Activated naive CD4-positive, alpha-beta T cell treated with anti-CD3 and anti-CD28 coated beads for 36 hours (primary cell): ENCODE measurements at places on chromosomes 2 and 18. TPM values are rescaled to one million over a fixed set of nuclear protein-coding genes. Genes with fewer than 3 reads are reported as not detected.

DNA sequence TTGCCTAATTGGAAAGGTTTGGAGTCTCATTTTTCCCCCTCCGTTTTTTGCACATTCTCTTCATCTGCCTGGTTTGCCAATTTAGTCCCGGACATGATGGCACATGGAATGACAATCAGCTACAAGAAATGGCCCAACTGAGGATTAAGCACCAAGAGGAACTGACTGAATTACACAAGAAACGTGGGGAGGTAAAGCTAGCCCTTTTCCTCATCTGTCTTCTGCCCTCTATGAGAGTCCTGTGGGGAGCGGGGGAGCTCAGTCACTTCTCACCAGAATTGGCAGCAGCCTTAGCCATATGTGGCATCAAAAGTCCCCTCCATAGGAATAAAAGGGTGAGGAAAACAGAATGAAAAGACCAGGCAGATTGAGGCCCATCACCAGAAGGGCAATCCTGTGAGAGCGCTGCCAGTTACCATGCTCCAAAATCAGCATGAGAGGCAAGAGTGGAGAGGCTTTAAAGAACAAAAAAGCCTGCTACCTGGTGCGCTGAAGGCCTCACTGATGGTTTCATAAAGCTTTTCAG lies 11.6 kb downstream of the ATG16L1 start:
- peaks cover 41% of the 10 kb centered on the region for H3K4me1 ChIP-seq
- no peak overlapping the region for H3K27ac ChIP-seq
- DNase-seq, result no peak
- no peaks in the 10 kb centered on the region for H3K27me3 ChIP-seq
- H3K4me3 ChIP-seq, result no peak overlapping the region

DNA sequence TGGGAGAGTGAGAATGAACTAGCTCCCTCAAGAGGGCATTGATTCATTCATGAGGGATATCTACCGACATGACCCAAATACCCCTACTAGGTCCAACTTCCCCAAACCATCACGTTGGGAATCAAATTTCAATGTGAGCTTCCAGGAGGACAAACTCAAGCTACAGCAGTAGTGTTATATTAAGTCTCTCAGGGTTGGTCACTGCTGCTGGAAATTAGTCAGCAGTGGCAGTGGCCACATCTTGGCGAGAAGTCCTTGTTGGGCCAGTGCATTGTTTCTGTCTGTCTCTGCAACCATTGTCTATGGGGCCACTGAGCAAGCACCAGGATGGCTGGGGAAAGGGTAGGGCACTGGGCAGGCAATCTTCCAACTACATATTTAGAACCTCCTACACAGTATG lies 47.5 kb downstream of the THUMPD2 start:
- H3K27ac ChIP-seq, result no peak overlapping the region
- no peak for DNase-seq
- peaks cover 32% of the 10 kb centered on the region for H3K36me3 ChIP-seq
- H3K27me3 ChIP-seq, result no peaks in the 10 kb centered on the region

DNA sequence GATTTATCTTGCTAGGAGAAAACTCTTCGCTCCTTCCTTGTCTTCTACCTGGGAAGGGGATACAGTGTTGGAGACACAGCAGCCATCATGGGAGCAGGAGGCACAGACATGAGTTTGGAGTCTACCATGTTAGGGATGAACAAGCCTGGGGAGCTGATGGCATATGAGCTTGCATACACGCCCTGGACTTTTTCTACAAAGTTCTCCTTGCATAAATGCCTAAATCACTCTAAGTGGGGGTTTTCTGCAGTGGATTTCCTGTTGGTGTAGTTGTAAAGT lies 3.6 kb upstream of the HS1BP3 start:
- no peak for DNase-seq
- H3K4me3 ChIP-seq, result no peak overlapping the region
- no peak overlapping the region for H3K27ac ChIP-seq

DNA sequence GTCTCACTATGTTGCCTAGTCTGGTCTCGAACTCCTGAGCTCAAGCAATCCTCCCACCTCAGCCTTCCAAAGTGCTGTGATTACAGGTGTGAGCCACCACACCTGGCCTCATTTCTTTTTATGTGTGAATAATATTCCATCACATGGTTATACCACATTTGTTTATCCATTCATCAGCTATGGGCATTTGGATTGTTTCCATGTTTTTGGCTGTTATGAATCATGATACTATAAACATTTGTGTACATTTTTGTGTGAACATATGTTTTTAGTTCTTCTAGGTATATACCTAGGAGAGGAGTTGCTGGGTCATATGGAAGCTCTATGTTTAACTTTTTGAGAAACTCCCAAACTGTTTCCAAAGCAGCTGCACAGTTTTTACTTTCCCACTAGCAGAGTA lies 24.4 kb downstream of the PKP4 start:
- no peaks in the 10 kb centered on the region for H3K27me3 ChIP-seq
- no peak overlapping the region for H3K27ac ChIP-seq
- peaks cover 23% of the 10 kb centered on the region for H3K4me1 ChIP-seq
- H3K36me3 ChIP-seq, result peaks cover 2% of the 10 kb centered on the region
- H3K4me3 ChIP-seq, result no peak overlapping the region
- no peak for DNase-seq

DNA sequence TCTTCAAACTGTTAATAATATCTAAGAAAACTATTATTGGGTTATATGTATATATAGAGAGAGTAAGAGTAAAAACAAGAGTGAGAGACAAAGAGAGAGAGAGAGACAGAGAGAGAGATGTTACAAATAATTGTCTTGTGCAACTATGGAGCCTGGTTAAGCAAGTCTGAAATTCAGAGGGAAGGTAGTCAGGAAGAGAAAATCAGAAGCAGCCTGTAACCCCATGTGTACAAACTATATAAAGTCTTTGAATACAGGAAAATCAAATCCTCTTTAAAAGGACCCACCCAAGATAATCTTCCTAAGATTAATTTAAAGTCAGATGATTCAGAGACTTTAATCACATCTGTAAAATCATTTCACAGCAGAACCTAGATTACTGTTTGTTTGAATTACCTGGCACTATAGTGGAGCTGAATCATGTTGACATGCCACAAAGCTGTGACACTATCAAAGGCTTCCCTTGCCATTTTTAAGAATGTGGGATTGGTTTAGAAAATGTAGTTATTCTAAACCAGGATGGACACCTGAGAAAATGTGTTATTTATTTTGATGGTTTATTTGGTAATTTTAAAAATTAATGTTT lies 301.7 kb upstream of the FSIP2 start:
- no peaks in the 10 kb centered on the region for H3K27me3 ChIP-seq
- no peak overlapping the region for H3K4me3 ChIP-seq
- no peak for DNase-seq
- H3K36me3 ChIP-seq, result no peaks in the 10 kb centered on the region

GRCh38 chr2:28492282-28492681 lies 3.6 kb upstream of the PLB1 start:
- peaks cover 6% of the 10 kb centered on the region for H3K27me3 ChIP-seq
- no peak for DNase-seq
- no peak overlapping the region for H3K4me3 ChIP-seq
- H3K36me3 ChIP-seq, result no peaks in the 10 kb centered on the region

- DNase-seq, result no peak
- no peaks in the 10 kb centered on the region for H3K27me3 ChIP-seq
- H3K4me3 ChIP-seq, result no peak overlapping the region
- peaks cover 5% of the 10 kb centered on the region for H3K36me3 ChIP-seq
- H3K4me1 ChIP-seq, result no peaks in the 10 kb centered on the region
Measured at GRCh38 chr2:24771764-24772586, 21.2 kb downstream of the PTRHD1 start.

- no peak for DNase-seq
- H3K27me3 ChIP-seq, result no peaks in the 10 kb centered on the region
- no peaks in the 10 kb centered on the region for H3K4me1 ChIP-seq
- no peak overlapping the region for H3K4me3 ChIP-seq
Measured at GRCh38 chr2:72994991-72995380, 76.5 kb downstream of the SFXN5 start.

DNA sequence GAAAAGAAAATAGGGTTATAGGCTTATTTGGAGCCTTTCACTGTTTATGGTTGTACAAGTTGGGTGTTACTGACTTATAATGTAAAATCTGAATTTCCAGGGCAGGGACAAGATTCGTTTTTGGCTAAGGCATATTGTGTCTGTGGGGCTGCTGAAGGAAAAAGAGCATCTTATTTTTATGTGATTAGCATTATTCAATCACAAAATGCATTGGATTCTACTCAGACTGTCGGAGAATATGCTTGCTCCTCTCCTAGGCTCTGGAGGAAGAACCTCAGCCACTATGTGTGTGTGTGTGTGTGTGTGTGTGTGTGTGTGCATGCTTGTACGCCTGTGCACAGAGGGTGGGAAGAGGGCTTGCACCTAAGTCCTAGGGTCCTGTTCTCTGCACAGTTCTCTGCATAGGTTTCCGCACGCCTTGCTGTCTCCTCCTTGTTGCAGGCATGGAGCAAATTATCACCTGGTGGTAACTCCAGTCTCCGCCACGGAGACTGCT lies 44.3 kb downstream of the AGAP1 start:
- no peak overlapping the region for H3K27ac ChIP-seq
- H3K4me1 ChIP-seq, result no peaks in the 10 kb centered on the region
- H3K36me3 ChIP-seq, result no peaks in the 10 kb centered on the region
- H3K4me3 ChIP-seq, result no peak overlapping the region

GRCh38 chr2:168482269-168482668 lies 26.2 kb downstream of the CERS6 start:
- no peaks in the 10 kb centered on the region for H3K27me3 ChIP-seq
- no peak overlapping the region for H3K4me3 ChIP-seq
- peaks cover 47% of the 10 kb centered on the region for H3K4me1 ChIP-seq

- peaks cover 2% of the 10 kb centered on the region for H3K36me3 ChIP-seq
- H3K27me3 ChIP-seq, result no peaks in the 10 kb centered on the region
- no peak overlapping the region for H3K4me3 ChIP-seq
- no peak overlapping the region for H3K27ac ChIP-seq
- no peak for DNase-seq
- no peaks in the 10 kb centered on the region for H3K4me1 ChIP-seq
Measured at GRCh38 chr2:202847693-202848524, 23.7 kb downstream of the ICA1L start.

DNA sequence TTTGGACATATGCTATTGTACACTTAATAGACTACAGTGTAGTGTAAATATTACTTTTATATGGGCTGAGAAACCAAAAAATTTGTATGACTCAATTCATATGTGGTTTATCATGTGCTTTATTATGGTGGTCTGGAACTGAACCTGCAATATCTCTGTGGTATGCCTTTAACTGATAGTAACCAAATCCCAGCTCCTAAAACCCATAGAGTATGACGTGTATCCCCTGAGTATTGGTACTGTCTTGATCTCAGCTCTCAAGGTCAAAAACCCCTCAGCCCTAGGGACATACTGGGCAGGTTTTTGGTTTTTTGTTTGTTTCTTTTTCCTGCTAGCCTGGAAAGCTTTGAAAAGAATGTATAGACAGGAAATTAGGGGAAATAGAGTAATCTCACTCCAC lies 42.2 kb upstream of the ARHGAP15 start:
- peaks cover 27% of the 10 kb centered on the region for H3K4me1 ChIP-seq
- no peaks in the 10 kb centered on the region for H3K27me3 ChIP-seq

- no peak overlapping the region for H3K4me3 ChIP-seq
- H3K36me3 ChIP-seq, result no peaks in the 10 kb centered on the region
Measured at GRCh38 chr18:24991141-24992060, 360.6 kb downstream of the ZNF521 start.

GRCh38 chr18:23317975-23318675 lies 135.0 kb upstream of the RIOK3 start:
- H3K4me3 ChIP-seq, result no peak overlapping the region
- no peak for DNase-seq
- no peak overlapping the region for H3K27ac ChIP-seq
- peaks cover 2% of the 10 kb centered on the region for H3K36me3 ChIP-seq
- H3K27me3 ChIP-seq, result no peaks in the 10 kb centered on the region

DNA sequence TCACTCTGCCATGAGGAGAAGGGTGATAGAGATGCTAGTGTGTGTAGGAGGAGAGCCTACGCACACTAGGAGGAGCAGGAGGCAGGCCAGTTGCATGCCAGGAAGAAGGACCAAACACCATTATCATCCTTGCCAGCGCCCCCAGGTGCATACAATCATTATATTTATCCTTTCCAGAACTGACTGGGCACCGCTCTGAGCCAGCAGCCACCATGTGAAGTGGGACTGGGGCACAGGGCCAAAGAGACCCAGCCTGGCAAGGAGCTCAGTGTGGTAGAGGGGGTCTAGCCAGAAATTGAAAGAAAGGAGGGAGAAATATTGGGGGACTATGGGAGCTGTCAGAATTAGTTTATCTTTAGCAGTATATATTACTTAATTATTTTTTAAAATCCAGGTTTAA lies 8.3 kb upstream of the GPR148 start:
- no peaks in the 10 kb centered on the region for H3K4me1 ChIP-seq
- H3K4me3 ChIP-seq, result no peak overlapping the region
- H3K36me3 ChIP-seq, result no peaks in the 10 kb centered on the region
- peaks cover 2% of the 10 kb centered on the region for H3K27me3 ChIP-seq

- no peak overlapping the region for H3K4me3 ChIP-seq
- H3K27me3 ChIP-seq, result no peaks in the 10 kb centered on the region
- no peaks in the 10 kb centered on the region for H3K36me3 ChIP-seq
- no peaks in the 10 kb centered on the region for H3K4me1 ChIP-seq
- no peak for DNase-seq
- no peak overlapping the region for H3K27ac ChIP-seq
Measured at GRCh38 chr18:56302156-56302555, 336.2 kb downstream of the TXNL1 start.

DNA sequence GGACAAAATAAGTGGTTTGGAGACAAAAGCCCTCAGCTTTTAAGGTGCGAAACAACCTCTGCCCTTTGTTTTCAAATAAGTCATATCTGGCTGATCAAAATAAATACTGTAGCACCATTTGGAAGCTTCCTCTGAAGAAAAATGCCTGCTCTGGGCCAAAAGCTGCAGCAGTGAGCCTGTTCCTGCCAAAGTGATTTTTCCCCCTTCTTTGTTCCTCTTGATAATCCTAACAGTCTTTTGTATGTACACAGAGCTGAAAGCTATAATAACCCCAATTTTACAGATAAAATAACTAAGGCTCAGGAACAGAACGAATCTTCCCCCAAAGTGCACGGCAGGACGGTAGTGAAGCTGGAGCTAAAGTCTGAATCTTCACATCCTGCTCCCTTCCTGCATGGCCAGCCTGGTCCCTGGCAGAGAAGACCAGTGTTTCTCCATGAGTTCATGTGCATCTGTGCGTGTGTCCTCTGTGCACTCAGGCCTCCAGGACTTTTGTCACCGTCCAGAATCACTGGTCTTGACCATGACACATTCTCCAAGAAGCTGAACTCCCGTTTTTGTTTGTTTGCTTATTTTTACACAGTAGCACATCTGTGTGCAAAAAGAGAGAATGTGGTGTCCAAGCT lies 2114.1 kb upstream of the PIK3C3 start:
- H3K36me3 ChIP-seq, result no peaks in the 10 kb centered on the region
- no peaks in the 10 kb centered on the region for H3K4me1 ChIP-seq
- H3K27me3 ChIP-seq, result peaks cover 23% of the 10 kb centered on the region
- H3K4me3 ChIP-seq, result no peak overlapping the region

The LOXL3 gene
- total RNA-seq, result 0.35 TPM

The CERKL gene
- not detected for total RNA-seq

The GPC1 gene
- total RNA-seq, result 1.5 TPM

The TXNDC9 gene
- total RNA-seq, result 19.9 TPM

The FEV gene
- not detected for total RNA-seq

The IL36A gene
- not detected for total RNA-seq

The CAPN13 gene
- total RNA-seq, result not detected

The VAMP8 gene
- 102 TPM for total RNA-seq

The MBP gene
- 35.9 TPM for total RNA-seq

The DSC2 gene
- 0.02 TPM for total RNA-seq

The IL37 gene
- not detected for total RNA-seq

The SAG gene
- 0.19 TPM for total RNA-seq
